ENCODE measurements at places on chromosomes 16 and 17.

- DNase-seq, result no peak
Observed at GRCh38 chr16:86635176-86635876, 57.0 kb downstream of the FOXL1 start.

DNA sequence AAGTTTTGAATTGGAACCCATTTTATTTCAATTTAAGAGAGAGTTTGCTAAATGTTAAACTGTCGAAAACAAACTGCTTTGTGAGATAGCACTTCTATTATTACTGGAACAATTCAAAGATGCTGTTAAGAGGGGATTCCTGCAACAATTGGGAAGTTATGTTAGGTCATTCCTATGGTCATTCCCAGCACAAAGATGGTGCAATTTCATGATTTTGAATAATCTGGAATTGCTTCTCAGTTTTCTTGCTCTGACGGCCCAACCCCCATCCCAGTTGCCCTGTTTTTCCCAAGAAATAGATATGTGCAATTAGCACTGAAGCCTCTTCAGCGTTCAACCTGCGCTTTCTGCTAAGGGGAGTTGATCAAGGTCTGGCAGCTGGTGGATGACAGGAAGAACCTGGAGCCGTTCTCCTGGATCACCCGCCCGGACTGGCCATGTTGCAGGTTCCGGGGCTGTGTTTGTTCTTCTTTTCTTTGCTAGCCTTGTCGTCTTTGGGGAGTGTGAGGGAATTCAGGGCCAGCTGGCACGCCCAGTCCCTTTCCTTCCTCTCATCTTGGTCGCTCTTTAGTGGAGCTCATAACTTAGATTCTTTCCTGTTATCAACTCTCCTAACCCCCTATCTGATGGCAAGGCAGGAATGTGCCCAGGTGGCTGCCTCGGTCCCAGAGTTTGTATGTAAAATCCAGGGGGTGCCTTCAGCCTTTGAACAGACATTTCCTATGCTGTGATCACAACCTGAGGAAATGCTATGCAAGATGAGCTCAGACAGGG, 29.0 kb upstream of the IRF8 start:
- DNase-seq, result no peak

DNA sequence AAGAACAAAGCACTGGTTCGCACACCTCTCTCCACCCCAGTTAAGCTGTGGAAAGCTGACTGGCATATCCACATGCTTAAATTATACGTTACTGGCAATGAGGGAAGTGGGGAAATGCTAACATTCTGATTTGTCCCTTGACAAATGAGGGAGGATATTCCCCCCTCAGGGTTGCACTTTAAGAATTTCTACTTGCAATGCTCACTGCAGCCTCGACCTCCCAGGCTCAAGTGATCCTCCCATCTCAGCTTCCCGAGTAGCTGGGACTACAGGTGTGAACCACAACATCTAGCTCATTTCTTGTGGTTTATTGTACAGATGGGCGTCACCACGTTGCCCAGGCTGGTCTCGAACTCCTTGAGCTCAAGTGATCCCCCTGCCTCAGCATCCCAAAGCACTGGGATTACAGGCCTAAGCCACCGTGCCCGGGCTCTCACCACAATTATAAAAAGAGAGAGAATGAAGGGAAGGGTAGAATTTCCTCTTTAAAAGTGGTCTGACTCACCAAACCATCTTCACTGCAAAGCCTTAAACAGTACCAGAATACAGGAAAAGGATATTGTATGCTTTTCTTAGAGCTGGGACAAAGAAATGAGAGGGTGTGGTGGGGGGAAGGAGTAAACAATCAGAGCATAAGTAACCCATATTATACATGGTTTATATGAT, 38.9 kb downstream of the KANSL1 start:
- DNase-seq, result no peak

DNA sequence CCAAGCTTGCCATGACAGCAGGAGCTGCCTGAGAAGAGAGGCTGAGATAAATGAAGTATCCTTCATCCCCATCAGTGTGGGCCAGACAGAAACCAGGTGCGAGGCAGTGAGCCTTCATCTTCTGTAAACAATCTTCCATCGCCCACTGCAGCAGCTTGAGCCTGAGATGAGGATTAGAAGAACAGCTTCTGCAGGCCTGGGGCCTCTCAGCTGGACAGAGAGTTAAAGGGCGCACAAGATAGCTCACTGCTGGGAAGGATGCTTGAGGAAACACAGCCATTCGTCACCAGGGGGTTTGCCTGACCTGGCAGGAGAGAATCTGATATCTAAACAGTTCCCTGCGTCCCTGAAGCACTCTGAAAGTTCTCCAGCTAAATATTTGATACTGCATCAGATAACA, 27.1 kb downstream of the HOXB1 start:
- no peak for DNase-seq

GRCh38 chr16:56583351-56584168, 5.8 kb upstream of the MT3 start:
- no peak for DNase-seq

GRCh38 chr16:50695017-50696000, 1.9 kb downstream of the NOD2 start:
- no peak for DNase-seq

DNA sequence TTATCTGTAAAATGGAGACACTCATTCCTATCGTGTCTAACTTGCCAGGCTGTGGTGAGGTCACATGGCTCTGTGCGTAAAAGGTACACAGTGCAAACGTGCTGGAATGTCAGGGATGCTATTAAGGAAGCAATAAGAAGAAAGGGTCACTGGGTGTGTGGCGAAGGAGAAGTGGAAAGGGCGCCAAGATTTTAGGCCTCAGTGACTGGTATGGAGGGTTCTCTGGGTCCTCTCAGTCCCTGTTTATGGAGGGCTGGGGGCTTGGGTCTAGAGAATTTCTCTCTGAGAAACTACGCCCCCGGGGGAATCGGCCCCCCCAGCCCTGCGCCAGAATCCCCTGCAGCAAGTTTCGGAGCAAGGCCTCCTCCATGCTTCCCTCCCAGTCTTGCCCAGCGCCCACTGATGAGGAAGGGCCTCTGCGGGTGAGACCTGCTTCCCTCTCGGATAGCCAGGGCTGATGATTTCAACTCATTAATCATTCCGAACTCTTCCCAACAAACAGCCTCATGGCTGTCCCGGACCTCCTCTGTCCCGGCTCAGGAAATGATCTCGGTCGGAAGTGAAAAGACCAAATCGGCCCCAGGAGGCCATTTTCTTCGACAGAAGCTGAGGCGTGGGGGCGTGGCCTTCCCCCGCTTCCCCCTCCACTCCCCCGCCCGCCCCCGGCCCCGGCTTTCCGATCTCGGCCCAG, 1.2 kb upstream of the HEXIM1 start:
- DNase-seq, result no peak

DNA sequence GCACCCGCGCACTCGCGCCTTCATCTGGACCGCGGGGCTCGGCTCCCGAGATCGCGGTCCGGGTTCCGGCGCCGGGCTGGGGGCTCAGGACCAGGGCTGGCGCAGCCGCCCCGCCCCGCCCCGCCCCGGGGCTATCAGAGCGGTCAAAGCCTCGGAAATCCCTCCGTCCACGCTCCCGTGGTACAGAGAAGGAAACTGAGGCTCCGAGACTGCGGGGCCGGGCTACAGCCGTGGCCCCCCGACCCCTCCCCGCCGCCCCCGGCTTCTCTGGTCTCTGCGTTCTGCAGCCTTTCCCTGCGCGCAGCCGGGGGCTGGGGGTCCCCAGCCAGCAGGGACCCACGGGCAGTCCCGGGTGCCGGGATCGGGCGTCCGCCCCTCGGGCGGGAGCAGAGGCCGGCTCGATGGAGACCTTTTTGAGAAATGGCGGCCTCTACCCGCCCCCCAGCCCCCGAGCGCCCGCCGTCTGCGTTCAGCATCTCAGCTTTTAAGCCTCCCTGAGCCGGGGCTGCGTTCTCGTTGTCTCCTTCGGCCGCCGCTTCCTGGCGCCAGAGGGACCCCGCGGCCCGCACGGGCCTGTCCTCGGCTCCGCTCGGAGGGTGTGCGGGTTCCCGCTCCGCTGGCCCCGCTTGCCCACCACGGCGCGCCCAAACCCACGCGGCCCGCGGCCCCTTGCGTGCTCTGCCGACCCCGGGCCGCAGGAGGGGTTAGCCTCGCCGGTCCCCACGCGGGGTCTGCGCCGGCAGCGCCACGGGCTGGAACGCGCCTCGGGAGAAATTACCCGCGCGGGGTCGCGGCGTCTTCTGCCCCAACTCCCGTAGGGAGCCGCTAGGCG, 1.5 kb upstream of the NPTX1 start:
- DNase-seq, result no peak

DNA sequence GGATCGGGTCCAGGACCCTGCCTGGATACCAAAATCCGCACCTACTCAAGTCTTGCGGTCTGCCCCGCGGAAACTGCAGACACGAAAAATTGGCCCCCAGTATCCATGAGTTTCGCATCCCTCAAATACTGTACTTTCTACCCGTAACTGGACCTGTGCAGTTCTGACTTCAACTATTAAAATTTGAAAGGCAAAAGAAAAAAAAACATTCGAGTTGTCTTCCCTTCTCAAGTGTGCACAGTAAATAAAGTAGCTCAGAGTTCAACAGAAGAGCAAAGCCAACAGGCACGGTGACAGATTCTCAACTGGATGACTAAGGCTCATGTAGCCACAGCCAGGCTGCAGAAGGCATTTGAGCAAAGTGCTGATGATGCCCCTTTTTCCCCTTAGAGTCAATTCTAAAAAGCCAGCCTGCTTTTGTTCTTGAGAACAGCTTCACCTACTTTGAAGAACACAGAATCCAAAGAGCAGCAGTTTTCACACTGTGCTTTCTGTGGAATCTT, 32.5 kb downstream of the MARF1 start:
- no peak for DNase-seq

GRCh38 chr16:67861877-67862276, 11.0 kb upstream of the EDC4 start:
- DNase-seq, result no peak

GRCh38 chr17:57433452-57433851, 177.1 kb downstream of the MSI2 start:
- no peak for DNase-seq

GRCh38 chr17:43562679-43563599, 16.8 kb upstream of the ETV4 start:
- no peak for DNase-seq

DNA sequence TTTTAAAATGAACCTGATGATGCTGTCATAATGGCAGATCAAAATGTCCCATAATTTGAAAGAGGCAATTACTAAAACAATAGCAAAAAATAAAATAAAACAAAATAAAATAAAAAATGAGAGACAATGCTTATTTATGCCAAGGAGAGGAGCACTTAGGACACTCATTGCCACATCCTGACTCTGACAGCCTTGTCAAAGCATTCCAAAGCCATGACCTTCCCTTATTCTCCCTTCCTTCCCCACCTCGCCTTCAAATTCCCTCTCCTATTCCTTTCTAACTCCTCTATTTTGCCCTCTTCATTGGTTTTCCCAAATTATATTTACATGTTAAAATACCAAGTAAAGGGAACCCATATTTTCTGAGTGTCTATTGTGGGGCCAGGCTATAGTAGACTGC, 220.0 kb downstream of the CDH13 start:
- DNase-seq, result no peak

GRCh38 chr17:43211123-43211479, 574 bp upstream of the TMEM106A start:
- no peak for DNase-seq

DNA sequence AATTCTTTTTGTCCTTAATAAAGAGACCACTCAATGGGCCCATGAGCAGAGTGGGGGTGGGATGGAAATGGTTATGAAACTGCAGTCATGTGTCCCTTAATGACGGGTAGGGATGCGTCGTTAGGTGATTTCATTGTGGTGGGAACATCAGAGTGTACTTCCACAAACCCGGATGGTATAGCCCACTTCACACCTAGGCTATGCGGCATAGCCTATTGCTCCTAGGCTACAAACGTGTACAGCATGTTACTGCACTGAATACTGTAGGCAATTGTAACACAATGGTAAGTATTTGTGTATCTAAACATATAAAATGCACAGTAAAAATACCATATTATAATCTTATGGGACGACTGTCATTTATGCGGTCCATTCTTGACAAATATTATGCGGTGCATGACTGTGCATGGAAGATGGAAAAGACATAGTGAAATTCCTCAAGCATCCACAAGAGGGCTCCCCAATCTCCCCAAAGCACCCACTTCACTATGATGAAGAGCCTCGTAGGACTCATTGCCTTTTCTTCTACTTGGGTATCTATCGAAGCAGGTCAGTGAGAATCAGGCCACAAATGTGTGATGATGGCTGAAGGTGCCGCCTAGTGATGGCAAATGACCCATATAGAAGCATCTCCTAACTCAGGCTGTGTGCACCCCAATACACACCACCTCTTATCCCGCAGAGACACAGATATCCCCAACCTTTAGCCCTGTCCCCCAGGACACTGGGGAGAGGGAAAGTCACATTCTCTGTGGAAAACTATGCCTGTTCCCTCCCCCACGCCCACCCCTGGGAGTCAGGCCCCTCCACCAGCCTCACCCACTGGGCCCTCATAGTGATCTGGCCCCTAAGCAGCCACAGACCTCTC, 43.5 kb downstream of the TBX21 start:
- no peak for DNase-seq

DNA sequence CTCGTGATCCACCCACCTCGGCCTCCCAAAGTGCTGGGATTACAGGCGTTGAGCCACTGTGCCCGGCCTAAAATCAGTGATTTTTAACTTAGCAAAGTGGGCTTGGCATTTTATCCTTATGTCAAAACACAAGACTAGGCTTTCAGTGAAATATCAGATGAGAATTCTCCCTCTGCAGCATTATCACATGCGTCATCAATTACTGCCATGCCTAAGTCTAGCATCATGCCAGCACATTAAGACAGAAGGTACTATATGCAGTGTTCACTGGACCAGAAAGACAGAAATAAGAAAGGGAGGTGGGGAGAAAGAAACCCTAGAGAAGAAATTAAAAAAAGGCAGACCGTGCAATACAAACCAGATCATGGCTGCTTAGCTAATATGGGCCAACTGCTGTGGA, 29.8 kb downstream of the GPATCH8 start:
- DNase-seq, result no peak

DNA sequence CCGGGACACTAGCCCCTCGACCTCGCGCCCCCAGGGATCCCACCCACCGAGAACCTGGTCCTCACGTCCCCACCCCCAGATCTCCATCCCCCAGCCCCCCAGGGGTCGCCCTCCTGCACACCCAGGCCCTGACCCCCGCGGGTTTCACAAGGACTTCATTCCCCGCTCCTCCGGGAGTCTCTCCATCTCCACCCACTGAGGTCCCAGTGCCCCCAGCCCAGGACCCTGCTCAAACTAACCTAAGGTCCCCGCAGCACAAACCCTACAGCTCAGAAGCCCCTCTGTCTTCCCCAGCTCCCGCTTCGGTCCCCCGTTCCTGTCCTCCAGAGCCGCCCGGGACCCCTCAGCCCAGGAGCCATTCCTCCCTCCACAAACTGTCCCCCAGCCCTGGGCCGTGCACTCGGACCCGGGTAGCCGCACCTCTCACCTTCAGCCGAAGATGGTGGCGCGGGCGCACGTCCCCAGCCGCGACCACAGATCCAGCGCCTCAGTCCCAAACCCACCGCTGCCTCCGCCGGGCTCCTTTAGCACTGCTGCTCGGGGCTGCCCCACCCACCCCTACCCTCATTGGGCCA, at the start of gene MYH10:
Gene MYH10 (minus strand): TSS at position 499 of the 575 bp plus-strand sequence. CDS start 7,479 bp downstream, outside the sequence.
- no peak for DNase-seq

- no peak for DNase-seq
Observed at GRCh38 chr17:76155988-76156661, 15.1 kb upstream of the FOXJ1 start.
